ENCODE measurements at places on chromosomes 7 and 10.

DNA sequence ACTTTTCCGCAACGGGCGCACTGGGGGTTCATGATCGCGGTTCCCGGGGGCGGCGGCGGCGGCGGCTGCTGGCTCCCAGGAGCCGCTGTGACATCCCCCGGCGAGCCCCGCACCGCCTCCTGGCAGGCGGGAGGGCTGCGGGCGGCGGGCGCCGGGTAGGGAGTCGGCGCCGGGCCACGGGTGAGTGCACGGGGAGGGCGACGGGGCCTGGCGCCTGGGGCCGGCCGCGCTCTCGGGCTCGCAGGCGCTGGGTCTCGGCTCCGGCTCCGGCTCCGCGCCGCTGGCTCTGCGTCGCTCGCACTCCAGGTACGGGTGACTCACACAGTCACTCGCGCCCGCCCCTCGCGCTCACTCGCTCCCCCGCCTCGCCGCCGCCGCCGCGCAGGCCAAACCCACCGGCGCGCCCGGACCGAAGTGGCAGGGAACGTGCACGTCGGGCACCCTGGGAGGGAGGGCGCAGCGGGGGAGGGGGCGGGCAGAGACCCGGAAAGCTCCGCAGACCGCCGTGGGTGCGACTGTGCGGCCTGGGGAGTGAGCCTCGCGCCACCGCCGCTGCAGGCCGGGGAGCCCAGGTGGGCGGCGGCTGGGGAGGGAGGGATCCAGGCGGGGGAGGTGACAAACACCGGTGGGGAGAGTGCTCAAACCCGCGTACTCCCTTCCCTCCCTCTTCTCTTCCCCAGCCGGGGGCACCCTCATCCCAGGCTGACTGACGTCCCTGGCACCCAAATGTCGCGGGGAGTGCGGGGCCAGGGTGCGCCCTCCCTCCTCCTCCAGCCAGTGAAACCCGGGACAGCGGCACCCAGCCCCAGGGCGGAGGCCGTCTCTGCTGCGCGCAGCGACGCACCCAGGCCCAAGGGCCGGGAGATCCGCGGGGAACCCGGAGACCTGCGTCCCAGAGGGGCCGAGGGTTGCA, 276.9 kb upstream of the NEBL start:
- DNase-seq = peak; percentile 24

DNA sequence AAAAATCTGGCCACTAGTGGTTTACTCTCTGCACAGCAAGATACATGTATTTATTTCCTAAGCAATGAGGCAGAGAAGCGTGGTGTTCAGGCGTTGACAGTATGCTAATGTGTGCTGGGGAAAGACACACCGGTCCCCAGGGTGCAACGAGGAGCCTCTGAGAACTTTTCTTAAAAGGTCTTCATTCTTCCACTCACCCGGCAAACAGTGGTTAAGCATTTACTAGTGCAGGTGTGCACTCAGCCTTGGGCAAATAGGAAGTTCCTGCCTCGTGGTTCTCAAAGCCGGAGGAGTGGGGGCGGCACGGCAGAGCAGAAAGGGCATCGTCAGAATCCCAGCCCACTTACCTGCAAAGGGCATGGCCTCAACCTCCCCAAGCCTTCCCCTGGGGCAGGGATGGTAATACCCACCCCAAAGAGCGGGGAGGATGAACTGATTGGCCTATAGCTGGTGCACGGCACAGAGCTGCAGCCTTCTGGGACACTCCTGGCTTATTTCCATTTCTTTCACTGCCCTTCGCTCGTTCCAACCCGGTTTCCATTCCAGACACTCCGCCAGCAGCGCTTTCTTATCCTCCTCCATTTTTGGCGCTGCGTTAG, 184.3 kb upstream of the CTBP2 start:
- DNase-seq = no peak

GRCh38 chr10:31876652-31877352, 51.8 kb downstream of the ARHGAP12 start:
- DNase-seq = no peak

DNA sequence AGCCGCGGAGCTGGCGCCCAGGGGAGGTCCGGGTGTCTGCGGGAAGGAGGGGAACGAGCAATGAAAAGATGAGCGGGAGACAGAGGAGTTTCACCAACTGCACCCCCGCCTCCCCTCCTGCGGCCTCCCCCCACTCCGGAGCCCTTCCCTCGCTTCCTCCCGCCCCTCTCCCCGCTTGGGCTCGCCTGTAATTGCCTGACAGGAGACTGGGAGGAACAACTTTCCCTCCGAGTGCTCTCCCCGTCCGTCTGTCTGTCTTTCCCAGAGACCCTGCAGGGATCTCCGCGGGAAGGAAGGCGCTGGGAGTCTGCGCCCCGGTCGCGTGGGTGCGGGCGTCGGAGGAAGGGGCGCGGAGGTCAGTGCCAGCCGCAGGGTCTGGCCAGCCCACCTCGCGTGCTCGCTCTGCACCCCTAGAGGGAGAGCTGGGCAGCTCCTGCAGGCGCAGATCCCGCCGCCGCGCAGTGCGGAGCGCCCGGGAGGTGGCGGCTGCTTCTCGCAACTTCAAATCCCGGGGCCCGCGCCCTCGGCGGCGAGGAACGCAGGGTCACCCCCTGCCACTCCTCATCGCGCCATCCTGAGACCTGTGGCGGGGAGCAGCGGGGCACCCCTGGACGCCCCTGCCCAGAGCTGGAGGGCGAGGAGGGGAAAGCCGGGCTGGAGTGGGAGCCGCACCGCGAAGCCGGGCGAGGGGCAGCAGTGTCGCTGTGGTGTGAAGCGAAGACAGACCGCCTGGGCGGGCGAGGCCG, 511 bp upstream of the NRP1 start:
- DNase-seq = peak; percentile 91

GRCh38 chr10:3048119-3049019, 19.0 kb upstream of the PFKP start:
- DNase-seq = peak; percentile 22

DNA sequence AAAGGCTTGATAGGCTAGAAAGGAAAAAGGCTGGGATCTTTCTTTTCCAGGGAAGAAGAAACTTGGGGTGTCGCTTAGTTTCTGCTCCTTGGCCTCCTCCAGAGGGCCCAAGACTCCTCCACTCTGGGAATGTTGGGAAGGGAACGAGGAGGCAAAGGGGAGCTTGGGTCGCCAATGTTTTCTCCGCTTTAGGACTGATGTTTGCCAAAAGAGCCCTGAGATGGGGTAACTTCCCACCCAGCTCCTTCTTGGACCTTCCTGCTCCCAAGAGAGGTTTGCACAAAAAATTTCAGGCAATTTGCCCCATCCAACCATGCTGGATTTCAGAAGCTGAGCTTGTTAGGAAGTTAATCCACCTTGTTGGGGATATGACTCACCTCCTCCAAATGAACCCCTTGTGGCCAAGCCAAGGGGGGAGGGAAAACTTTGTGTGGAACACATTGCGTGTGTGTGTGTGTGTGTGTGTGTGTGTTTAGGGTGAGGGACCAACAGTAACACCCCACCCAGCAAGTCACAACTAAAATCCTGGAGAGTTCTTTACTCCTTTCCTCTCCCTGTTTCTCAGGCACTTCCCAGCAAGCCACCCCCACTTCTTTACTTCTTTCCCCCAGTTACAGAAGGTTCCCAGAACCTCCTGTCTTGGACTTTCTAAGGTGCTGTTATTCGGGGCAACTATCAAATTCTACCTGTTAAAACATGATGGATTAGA, 8.7 kb upstream of the HOXA2 start:
- peak; percentile 48 for DNase-seq

DNA sequence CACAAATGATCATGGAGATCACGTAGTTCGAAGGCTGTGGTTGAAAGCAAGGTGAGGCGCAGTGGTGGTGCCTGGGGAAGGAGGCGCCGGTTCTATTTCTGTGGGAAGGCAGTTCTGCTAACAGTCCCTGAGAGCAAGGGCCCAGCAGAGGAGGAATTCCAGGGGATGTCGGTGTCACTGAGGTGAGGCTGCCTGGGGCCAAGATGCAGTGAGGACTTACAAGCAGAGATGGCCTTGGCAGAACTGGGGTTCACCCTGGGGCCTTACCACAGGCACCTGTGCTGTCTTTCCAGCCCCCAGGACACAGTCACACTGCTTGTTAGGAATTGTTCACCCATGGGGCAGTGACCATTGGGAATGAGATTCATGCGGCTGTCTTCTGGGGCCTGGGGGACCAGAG, 26.7 kb downstream of the GBX1 start:
- DNase-seq = no peak

- no peak for DNase-seq
Measured at GRCh38 chr7:12133865-12134264, 77.2 kb upstream of the TMEM106B start.

GRCh38 chr7:2354939-2355704, 495 bp downstream of the EIF3B start:
- no peak for DNase-seq

DNA sequence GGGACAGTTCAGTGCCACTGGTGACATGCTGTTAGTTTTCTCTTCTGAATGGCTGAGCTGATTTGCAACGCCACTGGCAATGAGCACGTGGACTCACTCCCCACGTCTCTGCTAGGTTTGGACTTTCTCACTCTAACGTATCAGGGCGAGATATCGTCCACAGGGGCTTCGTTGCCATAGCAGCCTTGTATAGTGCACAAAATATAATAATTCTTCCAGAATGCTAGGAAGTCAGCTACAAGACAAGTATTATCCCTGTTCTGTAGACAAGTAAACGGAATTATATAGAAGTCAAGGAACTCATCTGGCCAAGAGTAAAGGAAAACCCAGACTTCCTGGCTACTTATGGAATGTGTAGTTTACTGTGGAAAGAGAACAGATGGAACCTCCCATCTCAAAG, 226.8 kb downstream of the ARHGAP21 start:
- no peak for DNase-seq

DNA sequence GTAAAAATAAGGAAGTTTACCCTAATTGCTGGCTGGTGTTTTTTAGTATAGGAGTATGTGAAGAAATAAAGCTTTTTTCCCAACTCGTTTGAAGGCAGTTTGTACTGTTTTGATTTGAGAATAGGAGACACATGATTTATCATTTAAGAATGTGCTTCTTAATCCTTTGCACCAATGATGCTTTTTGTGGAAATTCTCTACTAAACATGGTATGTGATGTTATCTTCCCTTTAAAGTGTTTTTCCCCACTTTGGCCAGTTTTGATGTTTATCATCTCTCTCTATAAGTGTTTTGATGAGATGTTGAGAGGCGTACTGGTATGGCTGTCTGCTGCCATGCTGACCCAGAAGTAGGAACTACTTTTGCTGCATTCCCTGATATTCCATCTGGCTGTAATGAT, 85.1 kb downstream of the SUGCT start:
- peak; percentile 79 for DNase-seq

DNA sequence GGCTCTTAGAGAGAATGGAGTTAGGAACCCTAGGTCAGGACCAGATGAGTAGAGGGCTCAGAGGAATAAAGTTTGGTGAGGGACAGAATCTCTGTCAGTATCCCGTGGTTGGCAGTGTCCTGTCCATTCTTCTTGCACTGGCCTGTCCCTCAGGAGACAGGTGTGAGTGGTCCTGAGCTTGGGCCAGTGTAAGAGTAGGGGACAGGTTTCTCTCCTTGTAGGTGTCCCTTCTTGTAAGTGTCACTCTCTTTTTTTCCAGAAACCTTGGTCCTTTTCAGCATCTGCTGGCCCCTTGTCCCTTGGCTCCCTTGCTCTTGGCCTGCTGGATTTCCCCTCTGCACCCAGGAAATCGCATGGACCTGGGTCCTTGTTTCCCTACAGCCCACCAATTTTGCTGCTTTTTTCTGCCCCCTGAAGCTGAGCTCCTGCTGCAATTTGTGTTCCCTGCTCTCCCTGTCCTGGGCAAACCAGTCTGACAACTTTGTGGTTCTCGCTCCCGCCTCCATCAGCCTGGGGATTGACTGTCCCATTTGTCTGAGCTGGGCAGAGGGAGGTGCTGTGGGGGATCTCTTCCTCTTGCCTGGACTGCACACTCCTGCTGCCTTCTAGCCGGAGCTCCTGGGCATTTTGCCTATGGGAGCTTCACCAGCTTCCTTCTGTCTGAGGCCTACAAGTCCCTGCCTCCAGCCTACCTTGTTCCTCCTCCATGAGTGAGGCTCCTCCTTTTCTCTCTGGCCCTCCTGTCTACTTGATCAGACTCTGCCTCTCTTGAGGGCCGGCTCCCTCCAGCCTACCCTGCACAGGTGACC, 6.5 kb downstream of the TSPAN14 start:
- peak; percentile 61 for DNase-seq

All from fibroblast of pulmonary artery (primary cell).